Tongue (tissue), 3 donors: ENCODE measurements at places on chromosomes 12 and 14. TPM values are rescaled to one million over a fixed set of nuclear protein-coding genes. Genes with fewer than 3 reads are reported as not detected.
A peak's percentile ranks its signal among the peaks of the same experiment; 100 is the strongest.

The NKX2-1 gene
- not detected for total RNA-seq

- peak; percentile 89 for DNase-seq
Measured at GRCh38 chr12:93778306-93778705, 101.1 kb downstream of the CRADD start.

The LRCOL1 gene
- not detected for total RNA-seq

DNA sequence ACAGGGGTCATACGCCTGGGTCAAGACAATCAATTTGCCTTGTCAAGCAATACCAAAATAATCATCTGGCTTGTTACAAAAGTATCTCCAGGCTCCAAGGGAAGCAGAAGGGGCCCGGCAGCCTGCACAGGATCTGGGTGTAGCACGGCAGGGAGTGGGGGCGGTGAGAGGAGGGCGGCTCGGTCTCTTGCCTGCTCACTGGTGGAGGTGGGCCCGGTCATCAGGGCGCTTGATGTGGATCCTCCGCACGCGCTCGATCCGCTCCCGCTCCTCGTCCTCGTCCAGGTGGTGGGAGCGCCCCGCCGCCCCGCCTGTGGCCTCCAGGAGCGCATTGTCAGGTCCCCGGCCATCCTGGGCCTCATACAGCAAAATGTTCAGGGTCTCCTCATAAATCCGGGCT, 25.7 kb downstream of the KCTD10 start:
- DNase-seq = no peak

- no peak for DNase-seq
Measured at GRCh38 chr14:95829321-95829720, 47.3 kb upstream of the TUNAR start.

- no peak for DNase-seq
Measured at GRCh38 chr12:13417516-13417915, 221.0 kb downstream of the EMP1 start.

The TEP1 gene
- 13.3 TPM for total RNA-seq

DNA sequence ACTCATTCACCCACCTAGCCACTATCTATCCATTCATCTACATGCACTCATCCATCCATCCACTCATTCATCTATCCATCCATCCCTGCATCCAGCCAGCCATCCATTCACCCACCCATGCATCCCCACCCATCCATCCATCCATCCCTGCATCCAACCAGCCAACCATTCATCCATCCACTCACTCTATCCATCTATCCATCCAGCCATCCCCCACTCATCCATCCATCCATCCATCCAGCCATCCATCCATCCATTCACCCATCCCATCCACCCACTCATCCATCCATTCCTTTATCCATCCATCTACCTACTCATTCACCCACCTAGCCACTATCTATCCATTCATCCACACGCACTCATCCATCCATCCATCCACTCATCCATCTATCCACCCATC, 73.1 kb downstream of the NOC4L start:
- no peak for DNase-seq

DNA sequence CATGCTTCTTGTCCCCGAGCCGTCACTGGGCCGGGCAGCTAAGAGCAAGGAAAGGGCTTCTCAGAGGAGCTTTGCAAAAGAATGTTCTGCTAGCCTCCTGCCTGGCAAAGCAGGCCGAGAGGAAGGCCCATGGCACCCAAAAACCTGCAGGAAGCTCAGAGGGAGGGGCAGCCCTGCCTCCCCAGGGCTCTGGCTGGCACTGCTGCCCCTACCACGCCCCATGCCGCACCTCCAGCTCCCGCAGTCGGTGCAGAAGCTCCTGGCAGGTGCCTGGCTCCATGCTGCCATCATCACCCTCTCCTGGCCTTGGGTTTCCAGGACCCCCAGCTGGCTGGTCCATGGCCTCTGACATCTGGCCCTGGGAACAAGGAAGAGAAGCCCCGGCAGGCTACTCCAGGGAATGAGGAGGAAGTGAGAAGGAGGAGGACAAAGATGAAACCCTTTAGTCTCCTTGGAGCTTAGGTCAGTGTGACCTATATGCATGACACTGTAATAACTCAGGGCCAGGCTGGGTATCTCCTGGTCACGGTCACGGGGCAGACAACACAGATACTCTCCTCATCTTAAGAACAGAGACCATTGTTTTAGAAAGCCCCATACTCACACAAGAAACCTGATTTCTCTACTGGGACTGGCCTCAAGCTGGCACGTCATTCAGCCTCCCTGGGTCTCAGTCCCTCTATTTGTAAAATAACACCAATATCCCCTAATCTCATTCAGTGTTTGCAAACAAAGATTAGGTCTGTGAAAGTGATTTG, 24.3 kb downstream of the NCKAP5L start:
- no peak for DNase-seq

The E2F7 gene
- 7.1 TPM for total RNA-seq

- peak; percentile 61 for DNase-seq
Measured at GRCh38 chr12:1926251-1926657, 7.8 kb upstream of the CACNA2D4 start.

- DNase-seq = no peak
Measured at GRCh38 chr12:91205811-91206210, 23.2 kb upstream of the DCN start.

The MIS18BP1 gene
- total RNA-seq = 49.7 TPM

- DNase-seq = peak; percentile 9
Measured at GRCh38 chr12:88266806-88267360, 124.8 kb downstream of the TMTC3 start.

- peak; percentile 37 for DNase-seq
Measured at GRCh38 chr14:67514650-67515385, 18.3 kb upstream of the PLEKHH1 start.

GRCh38 chr14:102180248-102180998, 40.7 kb downstream of the WDR20 start:
- DNase-seq = peak; percentile 50

The ZNF385A gene
- total RNA-seq = 30.4 TPM

DNA sequence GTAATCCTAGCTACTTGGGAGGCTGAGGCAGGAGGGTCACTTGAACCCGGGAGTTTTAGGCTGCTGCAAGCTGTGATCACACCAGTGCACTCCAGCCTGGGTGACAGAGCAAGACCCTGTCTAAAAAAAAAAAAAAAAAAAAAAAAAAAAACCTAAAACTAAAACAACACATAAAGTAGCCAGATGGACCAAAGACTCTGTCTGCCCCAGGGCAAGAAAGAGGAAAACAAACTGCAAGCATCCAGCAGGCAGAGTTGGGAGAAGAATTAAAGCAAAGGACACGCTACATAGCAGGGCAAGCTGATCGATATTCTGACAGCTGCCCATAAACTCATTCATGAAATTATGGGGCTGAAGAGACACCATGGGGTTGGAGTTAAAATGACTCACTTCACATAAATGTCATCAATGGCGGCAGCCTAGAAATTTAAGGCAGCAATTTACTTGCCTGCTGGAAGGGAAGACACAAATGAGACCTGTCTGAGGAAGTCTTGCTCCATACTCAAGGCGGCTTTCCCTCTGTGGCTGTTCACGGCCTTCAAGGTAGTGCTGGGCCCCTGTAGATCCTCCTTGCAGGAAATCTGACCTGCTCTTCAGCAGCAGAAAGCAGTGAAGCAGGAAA, 259.1 kb upstream of the FKBP4 start:
- DNase-seq = no peak

- DNase-seq = no peak
Measured at GRCh38 chr12:74801625-74802024, 264.0 kb downstream of the ATXN7L3B start.

The TPCN1 gene
- total RNA-seq = 27.0 TPM

- DNase-seq = no peak
Measured at GRCh38 chr14:56760164-56760914, 49.9 kb downstream of the OTX2 start.

The RPL10L gene
- total RNA-seq = not detected

The TC2N gene
- total RNA-seq = 30.9 TPM

The TMED8 gene
- total RNA-seq = 7.2 TPM

GRCh38 chr12:107731366-107731765, 29.6 kb downstream of the PRDM4 start:
- no peak for DNase-seq

The TPH2 gene
- total RNA-seq = 0.10 TPM

GRCh38 chr14:101961011-101961721, 3.2 kb upstream of the DYNC1H1 start:
- DNase-seq = peak; percentile 85

The IL22 gene
- not detected for total RNA-seq

- DNase-seq = no peak
Measured at GRCh38 chr12:77696183-77696582, 134.5 kb upstream of the NAV3 start.

- no peak for DNase-seq
Measured at GRCh38 chr12:125021771-125022170, 28.3 kb downstream of the BRI3BP start.

The CLEC1B gene
- total RNA-seq = not detected

The CLEC9A gene
- total RNA-seq = 0.82 TPM

- no peak for DNase-seq
Measured at GRCh38 chr12:15289192-15289591, 33.1 kb upstream of the PTPRO start.

The FKBP4 gene
- total RNA-seq = 57.7 TPM

The KERA gene
- total RNA-seq = 81.0 TPM

- DNase-seq = no peak
Measured at GRCh38 chr12:66694666-66695613, 16.1 kb upstream of the GRIP1 start.

DNA sequence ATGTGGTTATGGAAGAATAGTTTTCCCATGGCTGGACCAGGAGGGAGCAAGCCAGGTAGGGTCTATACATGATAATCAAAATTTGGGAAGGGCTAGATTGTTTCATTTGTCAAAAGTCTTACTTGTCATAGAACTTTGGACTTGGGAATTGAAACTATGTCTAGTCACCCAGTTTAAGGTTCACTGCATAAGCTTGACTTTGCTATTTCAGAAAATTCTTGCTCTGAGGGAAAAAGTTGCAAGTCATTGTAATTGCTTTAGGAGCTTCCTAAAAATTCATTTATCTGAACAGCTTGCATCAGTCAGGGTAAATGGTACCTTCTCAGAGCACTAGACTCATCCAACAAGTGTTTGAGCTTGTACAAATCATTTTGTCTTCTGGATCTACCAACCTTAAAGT, 1194.7 kb downstream of the GALC start:
- no peak for DNase-seq

GRCh38 chr12:123659996-123660727, 10.8 kb upstream of the TCTN2 start:
- DNase-seq = no peak

DNA sequence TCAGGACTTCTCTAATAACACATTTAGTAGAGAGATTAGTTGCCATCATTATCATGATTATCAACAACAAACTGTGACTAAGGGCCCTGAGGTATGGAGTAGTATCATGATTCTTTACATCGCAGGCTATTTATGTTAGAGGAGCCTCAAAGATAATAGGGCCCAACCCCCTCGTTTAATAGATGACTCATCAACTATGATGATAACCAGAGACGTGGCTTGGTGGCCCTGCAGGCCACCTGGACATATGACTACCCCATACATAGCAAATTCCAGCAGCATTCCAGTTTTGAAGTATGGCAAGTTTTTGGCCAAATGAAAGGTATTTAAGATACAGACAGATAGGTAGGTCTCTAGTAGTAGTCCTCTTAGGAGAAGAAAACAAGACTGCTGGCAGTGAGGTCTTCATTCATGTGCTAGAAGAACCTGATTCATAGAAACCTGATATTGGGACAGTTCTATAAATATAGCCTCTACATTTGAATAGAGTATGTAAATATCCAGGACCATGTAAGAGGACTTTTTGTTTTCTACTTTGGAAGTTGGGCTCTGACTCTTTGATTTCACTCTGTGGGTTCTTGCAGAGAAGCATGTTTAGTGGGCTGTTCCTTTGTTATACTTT, 5.6 kb downstream of the RIC8B start:
- DNase-seq = no peak

The CMA1 gene
- total RNA-seq = not detected

The GPRC5D gene
- not detected for total RNA-seq

GRCh38 chr14:48983351-48983888, 602.8 kb downstream of the RPS29 start:
- DNase-seq = no peak

The FGD6 gene
- total RNA-seq = 21.4 TPM

DNA sequence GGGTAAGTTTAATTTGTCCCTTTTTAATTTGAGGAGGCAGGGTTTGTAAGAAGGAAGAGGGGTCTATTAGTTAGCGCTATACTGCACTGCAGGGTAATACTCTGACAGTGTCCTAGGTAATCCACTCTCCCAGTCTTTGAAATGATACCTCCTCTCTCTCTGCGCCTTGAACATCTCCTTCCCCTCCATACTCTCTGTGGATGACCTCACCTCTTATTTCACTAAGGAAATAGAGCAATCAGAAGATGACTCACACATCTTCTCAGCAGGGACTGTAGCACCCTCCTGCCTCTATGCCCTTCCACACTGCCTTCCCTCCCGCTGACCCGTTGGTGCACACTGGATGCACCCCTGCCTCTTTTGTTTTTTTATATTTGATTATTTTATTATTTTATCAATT, 94.2 kb downstream of the GRIP1 start:
- no peak for DNase-seq

The SMIM41 gene
- 0.82 TPM for total RNA-seq

The ATP5F1B gene
- total RNA-seq = 686 TPM

GRCh38 chr12:90010089-90010488, 301.5 kb upstream of the ATP2B1 start:
- DNase-seq = peak; percentile 26

The KRT73 gene
- total RNA-seq = not detected

GRCh38 chr14:37598747-37599506, 3.5 kb downstream of the TTC6 start:
- DNase-seq = peak; percentile 22

- DNase-seq = no peak
Measured at GRCh38 chr12:59164226-59164625, 243.9 kb upstream of the LRIG3 start.

The FGF6 gene
- total RNA-seq = 50.7 TPM

DNA sequence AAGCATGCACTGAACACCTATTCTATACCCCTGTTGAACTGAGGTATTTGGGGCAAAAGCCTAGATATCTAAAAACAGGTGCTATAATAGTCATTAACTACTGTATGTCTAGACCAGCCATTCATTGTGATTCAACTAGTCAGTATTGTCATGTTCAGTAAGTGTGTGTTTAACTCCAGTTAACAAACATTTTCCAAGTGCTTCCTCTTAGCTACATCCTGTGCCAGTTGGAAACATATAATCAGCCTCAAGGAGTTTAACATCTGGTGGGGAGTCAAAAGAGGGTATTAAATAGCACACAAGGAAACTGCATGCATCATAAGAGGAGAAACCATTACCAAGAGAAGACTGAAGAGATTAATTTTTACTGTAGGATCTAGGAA, 20.4 kb downstream of the TMTC1 start:
- DNase-seq = peak; percentile 65
